Left hindlimb (tissue), 1 donor: ENCODE measurements at places on chromosomes 2 and 18.

DNA sequence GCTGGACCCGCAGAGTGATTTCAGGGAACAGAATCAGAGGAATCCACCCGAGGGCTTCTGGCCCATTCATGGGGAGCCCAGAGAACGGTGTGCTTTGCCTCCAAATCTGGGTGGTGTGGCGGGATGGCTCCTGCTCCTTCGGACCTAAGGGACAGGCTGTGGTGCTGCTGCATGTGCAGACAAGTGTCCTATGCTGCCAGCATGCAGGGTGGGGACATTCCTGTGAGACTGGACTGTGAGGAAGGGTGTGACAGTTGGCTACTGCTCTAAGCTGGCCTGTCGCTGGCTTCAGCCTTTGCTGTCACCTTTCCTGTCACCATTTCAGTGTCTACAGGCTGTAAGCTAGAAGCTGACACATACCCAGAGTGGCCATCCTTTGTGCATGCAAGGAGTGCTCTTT lies 2.9 kb upstream of the SLC4A3 start:
- DNase-seq: no peak

GRCh38 chr2:211161236-211161635 lies 604.8 kb downstream of the CPS1 start:
- no peak for DNase-seq

- peak; percentile 48 for DNase-seq
These were observed 27.8 kb upstream of the CREB1 start for GRCh38 chr2:207501802-207502576.

- peak; percentile 22 for DNase-seq
These were observed 24.2 kb downstream of the CTIF start for GRCh38 chr18:48563027-48563426.

DNA sequence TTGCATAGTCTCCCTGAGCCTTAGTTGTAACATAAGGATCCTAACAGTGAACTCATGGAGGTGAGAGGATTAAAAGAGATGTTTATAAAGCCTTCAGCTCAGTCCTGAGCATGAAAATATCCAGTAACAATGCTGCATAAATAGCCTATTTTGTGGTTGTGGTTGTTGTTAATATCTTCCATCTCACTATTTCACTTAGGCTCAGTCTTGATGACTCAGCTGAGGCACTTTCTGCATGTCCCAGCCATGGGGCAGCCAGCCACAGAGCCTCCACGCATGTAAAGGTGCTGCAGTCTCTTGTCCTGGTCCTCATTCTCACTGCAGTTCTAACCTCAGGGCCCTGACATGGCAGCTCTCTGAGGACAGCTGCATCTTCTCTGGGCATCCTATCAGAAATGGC lies 218.8 kb upstream of the PKDCC start:
- DNase-seq: no peak

- no peak for DNase-seq
These were observed 115.4 kb downstream of the MCFD2 start for GRCh38 chr2:46800218-46800617.

GRCh38 chr2:178530625-178531142 lies 50.4 kb downstream of the PLEKHA3 start:
- DNase-seq: no peak

DNA sequence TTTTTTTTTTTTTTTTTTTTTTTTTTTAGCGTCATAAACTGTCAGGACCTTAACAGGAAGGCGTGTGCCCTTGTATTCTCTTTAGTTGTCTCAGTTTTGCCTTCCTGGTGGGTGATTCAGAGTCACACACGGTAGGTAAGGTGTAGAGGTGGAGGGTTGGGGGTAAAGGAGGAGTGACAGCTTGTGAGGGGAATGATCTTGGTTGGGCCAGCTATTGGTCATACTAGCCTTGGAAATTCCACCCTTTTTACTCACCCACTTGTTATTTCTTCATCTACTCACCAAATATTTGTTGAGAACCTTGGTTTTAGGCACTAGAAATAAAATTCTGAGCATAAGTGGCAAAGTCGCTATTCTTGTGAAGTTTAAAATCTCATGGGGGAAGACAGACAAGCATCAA lies 22.2 kb downstream of the SMIM21 start:
- DNase-seq: no peak

- no peak for DNase-seq
These were observed 68.6 kb downstream of the TGOLN2 start for GRCh38 chr2:85259101-85259590.

GRCh38 chr2:207534417-207534816 lies 4.7 kb downstream of the CREB1 start:
- DNase-seq: no peak

GRCh38 chr2:196182439-196183171 lies 11.2 kb upstream of the STK17B start:
- DNase-seq: no peak

GRCh38 chr2:152200565-152201465 lies 25.3 kb upstream of the STAM2 start:
- peak; percentile 50 for DNase-seq

- no peak for DNase-seq
These were observed 96.7 kb downstream of the TMEM163 start for GRCh38 chr2:134621939-134622705.

GRCh38 chr2:201258666-201259615 lies 1.4 kb upstream of the CASP8 start:
- DNase-seq: no peak

GRCh38 chr2:17208511-17208910 lies 309.7 kb downstream of the RAD51AP2 start:
- DNase-seq: no peak

DNA sequence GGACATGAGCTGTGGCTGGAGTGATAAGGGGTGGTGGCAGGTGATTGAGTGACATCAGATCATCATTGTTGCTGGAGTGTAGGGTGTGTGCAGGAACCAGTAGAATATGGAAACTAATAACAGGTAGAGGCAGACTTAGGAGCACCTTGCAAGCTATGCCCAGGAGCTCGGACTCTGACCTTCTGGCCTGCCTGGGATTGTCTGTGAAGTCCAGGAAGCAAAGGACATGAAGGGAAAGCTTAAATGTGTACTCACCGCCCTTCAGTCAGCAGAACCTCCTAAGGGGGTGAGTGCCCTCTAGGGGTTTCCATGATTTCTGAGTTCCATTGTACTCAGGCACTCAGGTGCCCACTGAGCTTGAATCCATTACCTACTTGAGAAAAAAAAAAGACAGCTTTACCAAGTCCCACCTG lies 104.2 kb downstream of the CRIM1 start:
- DNase-seq: no peak

- no peak for DNase-seq
These were observed 7.2 kb downstream of the SLC66A2 start for GRCh38 chr18:79944126-79944731.

GRCh38 chr2:25312958-25313710 lies 28.6 kb downstream of the DNMT3A start:
- DNase-seq: no peak

DNA sequence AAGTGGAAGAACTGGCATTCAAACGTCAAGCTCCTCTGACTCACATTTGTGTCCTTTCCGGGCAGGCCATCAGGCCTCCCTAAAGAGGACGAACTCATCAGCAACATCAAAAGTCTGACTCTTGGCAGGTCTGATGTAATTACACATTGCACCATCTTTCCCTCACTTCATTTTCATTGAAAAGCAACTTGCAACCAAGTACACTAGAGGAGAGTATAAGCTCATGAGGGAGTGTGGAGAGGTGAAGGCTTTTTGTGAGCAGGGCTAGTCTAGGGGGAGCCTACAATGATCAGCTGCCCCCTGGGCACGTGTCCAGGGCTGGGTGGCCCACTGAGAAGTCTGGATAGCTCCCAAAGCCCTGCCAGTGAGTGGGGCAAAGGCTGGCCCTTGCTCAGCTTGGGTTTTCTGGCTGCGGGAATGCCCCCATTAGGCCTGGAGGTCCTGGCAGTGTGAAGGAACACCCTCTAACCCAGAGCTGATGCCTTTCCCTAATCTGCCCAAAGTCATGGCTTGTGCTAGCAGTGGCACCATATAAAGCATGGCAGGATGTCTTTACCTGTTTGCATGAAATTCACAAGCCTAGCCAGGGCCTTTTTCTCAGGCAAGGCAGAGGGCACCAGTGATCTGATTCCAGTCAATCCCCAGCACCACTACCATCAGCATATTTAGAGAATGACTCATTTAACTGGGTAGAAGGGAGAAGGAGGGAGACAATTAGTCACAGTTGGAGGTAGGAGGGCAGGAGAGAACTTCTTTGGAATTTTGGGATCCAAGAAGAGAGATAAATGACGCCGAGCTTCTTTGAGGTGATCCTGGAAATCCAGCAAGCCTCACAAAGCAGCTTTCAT lies 8.5 kb upstream of the DAW1 start:
- DNase-seq: no peak

- DNase-seq: no peak
These were observed 209.1 kb upstream of the ID2 start for GRCh38 chr2:8472545-8473323.

DNA sequence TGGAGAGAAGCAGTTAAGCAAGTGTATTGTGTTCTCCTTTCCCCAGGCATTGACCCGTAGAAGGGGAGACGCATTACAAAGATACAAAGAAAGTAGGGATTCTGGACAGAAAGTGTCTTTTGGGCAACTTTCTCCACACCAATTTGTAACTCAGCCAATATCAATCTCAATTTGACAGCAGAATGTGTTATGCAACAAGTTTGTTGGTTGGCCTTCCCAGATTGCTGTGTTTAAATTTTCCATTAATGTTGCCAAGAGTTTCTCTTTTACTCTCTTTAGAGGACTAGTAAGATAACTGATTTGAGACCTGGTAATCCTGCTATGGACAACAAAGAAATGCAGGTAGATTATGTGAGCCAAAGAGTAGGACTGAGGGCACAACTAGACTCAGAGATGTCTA lies 279.6 kb downstream of the ZNF804A start:
- no peak for DNase-seq

GRCh38 chr2:127624320-127624755 lies 21.6 kb upstream of the GPR17 start:
- no peak for DNase-seq

DNA sequence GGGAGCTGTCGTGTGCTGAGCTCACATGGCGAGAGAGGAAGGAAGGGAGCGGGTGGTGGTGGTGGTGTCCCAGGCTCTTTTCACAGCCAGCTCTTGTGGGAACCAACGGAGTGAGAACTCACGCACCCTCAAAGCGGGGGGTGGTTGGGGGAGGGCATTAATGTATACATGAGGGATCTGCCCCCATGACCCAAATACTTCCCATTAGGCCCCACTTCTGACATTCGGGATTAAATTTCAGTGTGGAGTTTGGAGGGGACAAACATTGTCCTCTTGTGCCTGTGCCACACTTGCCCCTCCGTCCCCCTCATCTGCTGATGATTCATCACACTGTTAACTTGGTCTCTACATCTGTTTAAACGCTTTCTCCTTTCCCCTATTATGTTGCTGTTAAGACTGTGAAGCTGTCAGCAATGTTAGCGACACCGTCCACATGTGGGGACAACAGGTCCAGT lies 22.5 kb downstream of the INPP4A start:
- no peak for DNase-seq

DNA sequence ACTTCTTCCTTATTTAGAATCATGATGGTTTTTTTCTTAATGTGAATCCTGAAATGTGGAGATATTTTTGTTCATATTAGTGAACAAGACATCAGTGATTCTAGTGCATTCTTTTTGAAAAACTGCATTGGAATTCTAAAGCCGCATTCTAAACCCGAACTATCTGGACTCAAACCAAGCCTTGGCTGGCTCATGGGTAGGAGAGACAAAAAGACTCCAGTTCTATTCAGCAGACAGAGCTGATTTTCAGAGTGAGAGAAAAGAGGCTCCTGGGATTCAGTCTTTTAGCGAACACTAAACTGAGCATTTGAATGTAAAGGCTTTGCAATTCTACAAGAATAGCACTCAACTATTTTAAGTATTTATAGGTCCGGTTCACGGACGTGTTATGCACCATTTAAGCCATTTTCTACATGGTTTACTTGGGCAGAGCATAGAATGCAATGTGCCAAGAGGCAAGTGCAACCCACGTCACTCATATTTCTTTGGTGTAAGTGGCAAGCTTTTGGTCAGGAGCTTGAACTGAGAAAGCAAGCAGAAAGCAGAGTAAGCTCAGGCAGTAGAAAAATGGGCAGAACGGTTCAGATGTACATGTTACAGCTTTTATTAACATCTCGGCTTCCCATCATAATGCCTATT lies 227.3 kb upstream of the RAB12 start:
- DNase-seq: no peak

GRCh38 chr18:79798999-79799370 lies 1.2 kb downstream of the KCNG2 start:
- DNase-seq: no peak

GRCh38 chr18:59988098-59988706 lies 88.4 kb downstream of the PMAIP1 start:
- DNase-seq: no peak

GRCh38 chr2:232085826-232086425 lies 124.4 kb downstream of the DIS3L2 start:
- no peak for DNase-seq

- no peak for DNase-seq
These were observed 27.0 kb downstream of the ZNF892 start for GRCh38 chr2:95234286-95234785.

- DNase-seq: no peak
These were observed 1.3 kb downstream of the IFIH1 start for GRCh38 chr2:162317058-162317742.

- no peak for DNase-seq
These were observed 24.4 kb downstream of the SP5 start for GRCh38 chr2:170739507-170740046.

- no peak for DNase-seq
These were observed 542.4 kb upstream of the NRP2 start for GRCh38 chr2:205139822-205140463.

DNA sequence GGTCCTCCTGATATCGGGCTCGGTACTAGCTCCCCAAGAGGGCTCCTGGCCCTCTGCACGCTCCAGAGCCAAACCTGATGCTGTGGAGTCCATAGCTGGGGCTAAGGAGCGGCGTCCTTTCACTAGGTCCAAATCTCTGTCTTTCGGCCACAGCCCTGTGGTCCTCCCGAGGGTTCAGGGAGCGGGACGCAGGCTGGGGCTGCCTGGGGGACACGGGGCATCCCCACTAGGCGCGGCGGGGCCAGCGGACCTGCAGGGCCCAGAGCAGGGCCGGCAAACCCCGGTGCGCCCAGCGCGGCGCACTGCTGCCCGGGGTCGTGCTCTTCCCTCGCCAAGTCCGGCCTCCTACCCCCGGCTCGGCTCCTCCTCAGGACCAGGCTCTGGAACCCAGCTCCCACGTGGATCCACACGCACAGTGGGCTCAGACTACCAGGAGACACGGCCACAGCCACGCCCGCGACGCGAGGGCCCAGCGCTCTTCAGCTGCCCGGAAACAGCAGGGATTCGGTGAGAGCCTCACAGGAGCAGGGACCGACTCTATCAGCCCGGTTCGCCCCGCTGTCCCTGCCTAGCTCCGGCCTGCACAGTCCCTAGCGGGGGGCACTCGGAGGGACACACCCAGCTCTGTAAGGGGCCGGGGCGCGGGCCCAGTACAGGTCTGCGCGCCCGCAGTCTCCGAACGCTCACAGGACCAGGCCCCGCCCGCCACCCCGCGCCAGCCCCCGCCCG lies 593 bp downstream of the ZNF514 start:
- peak; percentile 64 for DNase-seq

- DNase-seq: peak; percentile 60
These were observed 193.2 kb upstream of the TPO start for GRCh38 chr2:1219901-1220573.

DNA sequence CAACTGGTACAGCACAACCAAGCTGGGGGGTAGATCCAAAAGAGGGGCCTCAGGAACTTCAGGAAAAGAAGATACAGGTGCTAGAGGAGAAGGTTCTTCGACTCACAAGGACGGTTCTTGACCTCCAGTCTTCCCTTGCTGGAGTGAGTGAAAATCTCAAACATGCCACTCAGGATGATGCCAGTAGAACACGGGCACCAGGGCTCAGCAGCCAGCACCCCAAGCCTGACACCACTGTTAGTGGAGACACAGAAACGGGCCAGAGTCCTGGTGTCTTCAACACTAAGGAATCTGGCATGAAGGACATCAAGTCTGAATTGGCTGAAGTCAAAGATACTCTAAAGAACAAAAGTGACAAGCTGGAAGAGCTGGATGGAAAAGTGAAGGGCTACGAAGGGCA lies 43.8 kb downstream of the EMILIN2 start:
- DNase-seq: no peak
